Glomerular endothelial cell (primary cell): ENCODE measurements at places on chromosomes 5 and 9.

DNA sequence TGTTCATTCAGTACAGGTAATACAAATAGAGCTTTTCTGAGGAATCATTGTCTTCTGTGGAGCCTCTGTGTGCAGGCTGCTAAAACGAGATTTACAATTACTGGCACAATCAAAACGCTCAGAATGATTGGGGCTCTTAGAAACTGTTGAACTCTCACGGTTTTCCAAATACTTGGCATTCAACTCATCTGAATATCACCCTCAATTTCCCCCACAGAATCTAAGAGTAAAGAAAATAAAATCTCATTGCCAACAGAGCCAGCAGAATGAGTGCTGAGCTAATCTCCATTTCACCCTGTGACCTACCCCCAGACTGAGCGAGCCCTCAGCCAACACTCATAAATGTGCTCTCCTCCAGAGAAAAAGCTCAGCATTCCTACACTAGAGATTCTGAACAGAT lies 35.3 kb upstream of the TMED7 start:
- DNase-seq = no peak

DNA sequence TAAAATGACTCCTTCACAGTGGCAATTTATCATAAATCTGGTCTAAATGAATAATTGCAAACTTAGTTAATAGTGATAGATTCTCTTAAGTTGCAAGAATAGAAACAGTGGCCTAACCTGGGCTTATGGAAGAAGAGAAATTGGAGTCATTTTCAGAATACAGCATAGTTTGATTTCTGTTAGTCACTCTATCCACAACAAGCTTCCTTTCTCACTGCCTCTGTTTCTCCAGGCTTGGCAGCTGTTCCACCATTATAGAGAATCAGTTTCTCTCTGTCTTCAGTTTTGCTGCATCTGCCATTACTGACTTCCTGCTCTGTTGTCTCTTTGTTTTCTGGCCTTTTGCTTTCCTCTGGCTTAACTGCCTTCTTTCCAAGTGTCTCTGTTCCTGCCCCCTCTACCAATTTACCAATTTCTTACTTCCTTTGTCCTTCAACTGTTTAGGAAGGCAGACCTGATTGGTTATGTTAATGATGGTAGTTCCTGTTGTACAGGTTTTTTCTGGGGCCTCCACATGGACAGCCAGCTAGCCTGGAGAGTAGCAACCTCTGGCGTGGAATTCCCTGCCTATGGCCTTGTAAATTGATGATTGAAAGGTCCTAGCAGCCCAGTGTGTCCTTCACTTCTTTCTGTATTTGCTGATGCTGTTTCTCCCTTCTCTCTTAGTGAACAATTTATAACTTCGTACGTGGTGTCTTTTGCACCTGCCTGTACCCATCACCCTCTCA lies 75.9 kb upstream of the RASGRF2 start:
- DNase-seq = no peak

- DNase-seq = no peak
These were observed 11.8 kb downstream of the DBH start for GRCh38 chr9:133647765-133648469.

DNA sequence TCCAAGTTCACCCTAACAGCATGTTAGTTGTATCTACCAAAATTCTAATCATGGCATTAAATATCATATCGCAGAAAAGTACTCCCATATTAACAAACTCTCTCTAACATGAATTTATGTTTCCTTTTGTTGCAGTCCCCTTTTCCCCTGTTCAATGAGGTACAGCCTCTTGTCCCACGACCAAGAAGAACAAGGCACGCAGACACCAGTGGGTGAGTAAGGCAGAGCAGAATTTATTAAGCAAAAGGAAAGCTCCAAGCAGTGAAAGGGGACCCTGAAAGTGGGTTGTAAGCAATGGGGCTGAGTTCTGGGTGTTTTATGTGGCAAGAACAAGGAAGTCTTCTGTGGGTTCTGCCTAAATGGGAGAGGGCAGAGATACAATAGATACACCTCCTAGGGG lies 183.5 kb downstream of the LURAP1L start:
- no peak for DNase-seq

GRCh38 chr5:39455645-39456044 lies 30.9 kb upstream of the DAB2 start:
- no peak for DNase-seq

GRCh38 chr5:153896701-153897100 lies 142.0 kb downstream of the FAM114A2 start:
- DNase-seq = no peak
